Stimulated activated naive CD4-positive, alpha-beta T cell treated with Interleukin-2 at 50 U/mL for 16 hours (primary cell): ENCODE measurements at places on chromosomes 2 and 18.

DNA sequence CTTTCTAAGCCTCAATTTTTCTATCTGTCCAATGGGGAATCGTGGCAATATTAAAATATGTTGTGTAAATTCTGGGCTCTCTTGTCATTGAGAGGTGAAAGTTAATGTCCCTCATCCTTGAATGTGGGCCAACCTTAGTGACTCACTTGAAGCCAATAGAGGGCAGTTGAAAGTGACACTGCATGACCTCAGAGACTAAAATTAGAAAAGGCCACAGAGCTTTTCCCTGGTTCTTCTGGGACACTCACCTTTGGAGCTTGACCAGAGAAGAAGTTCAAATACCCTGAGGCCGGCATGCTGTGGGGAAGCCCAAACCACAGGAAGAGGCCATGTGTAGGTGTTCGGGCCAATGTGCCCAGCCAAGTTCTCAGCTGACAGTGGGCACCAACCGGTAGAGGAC is 24.1 kb upstream of the SIX2 start:
- no peak for DNase-seq

DNA sequence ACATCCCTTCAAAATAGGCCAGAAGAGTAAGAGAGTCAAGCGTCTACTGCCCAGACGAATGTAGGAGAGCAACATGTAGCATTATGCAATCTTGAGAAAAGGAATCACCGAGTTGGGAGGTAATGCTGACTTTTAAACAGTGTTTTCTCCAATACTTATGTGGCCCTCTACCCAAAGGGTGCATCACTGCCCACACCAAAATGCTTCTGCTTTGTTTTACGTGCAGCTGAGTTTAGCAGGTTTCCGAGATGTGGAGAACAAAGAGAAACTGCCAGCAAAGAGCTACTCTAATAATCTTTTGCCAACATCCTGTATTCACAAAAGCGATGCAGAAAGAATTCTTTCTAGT is 63.4 kb upstream of the ZEB2 start:
- DNase-seq, result no peak

DNA sequence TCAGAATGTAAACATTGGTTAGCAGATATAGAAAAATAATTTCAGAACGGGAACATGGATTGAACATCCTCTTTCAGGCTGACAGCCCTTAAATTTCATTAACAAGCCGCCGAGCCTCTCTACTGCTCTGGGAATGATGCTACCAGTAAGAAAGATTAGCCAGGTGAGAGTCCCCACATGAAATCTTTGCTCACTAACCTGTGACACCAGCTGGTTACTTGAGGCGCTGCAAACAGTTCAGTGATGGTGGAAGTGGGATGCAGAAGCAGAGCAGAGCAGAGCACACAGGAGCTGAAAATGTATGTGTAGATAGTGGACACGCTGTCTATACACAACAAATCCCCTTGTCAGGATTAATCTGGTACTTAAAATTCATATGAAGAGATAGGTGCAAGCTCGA is 721.1 kb downstream of the DPP10 start:
- DNase-seq, result no peak

DNA sequence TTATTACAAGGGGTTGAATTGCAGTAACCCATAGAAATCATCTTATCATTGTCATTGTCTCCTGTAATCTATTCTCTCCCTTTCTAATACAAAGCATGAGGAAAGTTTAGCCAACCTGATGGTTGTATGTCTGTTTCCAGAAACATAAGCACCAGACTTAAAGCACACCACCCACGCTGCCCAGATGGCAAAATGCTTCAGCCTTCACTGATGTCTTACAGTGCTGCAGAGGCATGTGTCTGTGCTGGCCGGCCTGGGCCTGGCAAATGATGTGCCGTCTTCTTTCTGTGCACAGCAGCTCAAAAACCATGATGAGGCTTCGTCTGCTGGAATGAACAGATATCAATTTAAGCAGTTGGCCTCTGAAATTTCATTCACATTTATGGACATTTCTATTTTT is 443.0 kb upstream of the RGPD4 start:
- no peak for DNase-seq

DNA sequence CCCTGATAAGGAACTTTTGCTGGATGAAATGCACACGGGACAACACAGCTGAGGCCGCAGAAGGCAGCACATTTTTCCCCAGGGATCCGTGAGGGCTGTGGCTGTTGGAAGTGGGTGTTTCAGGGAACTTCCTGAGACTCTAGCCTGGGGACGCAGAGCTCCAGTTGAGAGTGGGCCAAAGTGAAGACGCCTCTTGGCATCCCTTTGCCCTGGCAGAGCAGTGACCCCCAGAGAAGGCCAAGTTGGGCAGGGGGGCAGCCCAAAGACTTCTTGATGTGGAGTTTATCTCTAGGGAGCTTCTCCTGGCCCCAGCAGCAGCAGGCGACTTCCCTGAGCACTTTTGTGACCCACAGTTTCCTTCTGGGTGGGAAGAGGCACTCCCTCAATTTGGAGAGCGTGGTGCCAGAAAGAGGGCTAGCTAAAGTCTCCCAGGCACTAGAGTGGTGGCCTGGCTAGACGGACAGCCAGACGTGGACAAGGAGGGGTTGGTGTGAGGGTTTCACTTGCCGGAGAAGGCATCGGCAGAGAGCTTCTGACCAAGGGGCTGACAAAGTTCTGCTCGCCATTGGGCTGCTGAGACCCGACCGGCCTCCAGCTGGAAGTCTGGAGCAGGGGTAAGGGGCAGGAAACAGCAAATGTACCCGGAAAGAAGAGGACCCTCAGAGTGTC is 108.8 kb downstream of the ACKR3 start:
- DNase-seq, result no peak

DNA sequence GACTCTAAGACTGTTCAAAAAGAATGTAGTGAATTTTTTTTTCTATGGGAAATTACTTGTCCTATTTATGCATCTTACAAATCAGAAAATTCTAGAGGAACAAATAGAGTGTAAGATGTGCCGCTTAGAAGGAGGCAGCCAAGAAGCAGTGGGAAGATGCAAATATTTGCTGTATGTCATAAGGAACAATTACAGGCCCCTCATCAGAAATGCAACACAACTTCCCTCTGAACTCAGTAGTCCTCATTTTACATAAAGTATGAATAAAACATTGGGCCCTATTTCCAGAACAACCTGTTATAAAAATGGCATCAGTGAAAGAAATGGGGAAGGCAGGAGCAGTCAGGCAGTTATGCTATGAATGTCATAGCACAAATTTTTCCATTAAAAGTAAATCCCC is 50.7 kb upstream of the SCG2 start:
- no peak for DNase-seq

DNA sequence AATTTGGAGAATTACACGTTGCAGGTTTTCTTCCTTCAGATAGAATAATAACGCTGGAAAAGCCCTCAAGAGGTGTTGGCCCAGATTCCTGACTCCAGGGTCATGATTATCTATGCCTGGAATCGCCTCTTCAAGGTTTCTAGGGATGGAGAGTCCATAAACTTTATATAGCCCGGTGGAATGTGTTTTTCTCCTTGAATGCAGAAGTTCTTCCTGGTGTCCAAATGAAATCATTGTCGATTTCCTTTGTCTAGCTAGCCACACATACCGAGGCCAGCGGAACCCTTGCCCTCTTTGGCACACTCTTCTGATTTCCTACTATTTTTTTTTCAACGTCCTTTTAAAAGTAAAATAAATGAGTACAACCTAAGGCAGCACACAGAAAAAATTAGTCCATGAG is 117.8 kb downstream of the PID1 start:
- DNase-seq, result no peak

GRCh38 chr2:189150033-189150432 is 29.5 kb downstream of the COL5A2 start:
- DNase-seq, result no peak

DNA sequence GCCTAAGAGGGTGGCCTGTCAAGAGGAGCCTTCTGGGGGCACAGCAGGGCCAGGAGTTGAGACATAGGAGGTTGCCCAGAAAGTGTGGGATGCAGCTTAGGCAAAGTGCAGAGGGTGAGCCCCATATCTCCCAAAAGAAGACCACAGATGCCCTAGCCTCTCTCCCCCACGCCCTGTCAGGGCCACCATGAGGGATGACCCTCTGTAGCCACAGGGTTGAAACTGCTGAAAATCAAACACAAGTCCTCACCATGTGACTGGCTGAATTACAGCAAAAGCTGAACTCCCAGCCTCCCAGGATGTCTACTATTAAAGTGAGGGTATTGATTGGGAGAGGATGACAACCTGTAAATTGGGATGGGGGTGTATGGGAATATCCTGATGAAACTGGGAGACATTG is 37.4 kb upstream of the ARHGEF4 start:
- no peak for DNase-seq

GRCh38 chr2:159124441-159124911 is 156.0 kb downstream of the TANC1 start:
- no peak for DNase-seq

DNA sequence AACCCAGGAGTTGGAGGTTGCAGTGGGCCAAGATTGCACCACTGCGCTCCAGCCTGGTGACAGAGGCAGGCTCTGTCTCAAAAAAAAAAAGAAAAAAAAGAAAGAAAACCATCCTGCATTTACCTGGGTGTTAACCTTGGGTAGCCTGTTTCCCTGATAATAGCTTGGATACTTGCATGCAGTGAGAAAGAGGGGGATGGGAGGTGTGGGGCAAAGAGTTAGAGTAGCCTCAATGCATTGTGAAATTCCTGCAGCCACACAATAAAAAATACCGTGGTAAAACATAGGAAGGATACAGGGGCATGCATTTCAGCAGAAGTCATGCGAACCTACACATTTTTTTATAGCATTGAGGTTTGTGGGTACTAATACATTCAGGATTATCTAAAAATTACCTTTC is 76.6 kb upstream of the ZNF516 start:
- no peak for DNase-seq

DNA sequence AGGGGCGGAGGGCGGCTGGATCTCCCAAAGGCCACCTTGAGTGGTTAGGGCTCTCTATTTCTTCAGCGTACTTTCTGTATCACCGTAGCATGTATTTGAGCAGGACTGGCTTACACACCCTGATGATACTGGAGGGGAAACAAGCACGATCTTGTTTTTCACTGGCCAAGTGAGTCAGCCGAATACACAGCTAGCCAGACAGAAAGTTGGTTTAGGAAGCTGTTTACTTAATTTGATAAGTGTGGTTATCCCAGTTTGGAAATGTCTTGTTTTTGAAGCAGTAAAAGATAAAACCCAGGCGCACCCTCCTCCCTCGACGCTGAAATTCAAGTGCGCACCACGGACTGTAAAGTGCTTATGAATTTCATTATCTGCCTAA is 582 bp downstream of the RIOK3 start:
- no peak for DNase-seq

GRCh38 chr2:96839293-96839874 is 4.4 kb downstream of the ANKRD23 start:
- peak; percentile 78 for DNase-seq

DNA sequence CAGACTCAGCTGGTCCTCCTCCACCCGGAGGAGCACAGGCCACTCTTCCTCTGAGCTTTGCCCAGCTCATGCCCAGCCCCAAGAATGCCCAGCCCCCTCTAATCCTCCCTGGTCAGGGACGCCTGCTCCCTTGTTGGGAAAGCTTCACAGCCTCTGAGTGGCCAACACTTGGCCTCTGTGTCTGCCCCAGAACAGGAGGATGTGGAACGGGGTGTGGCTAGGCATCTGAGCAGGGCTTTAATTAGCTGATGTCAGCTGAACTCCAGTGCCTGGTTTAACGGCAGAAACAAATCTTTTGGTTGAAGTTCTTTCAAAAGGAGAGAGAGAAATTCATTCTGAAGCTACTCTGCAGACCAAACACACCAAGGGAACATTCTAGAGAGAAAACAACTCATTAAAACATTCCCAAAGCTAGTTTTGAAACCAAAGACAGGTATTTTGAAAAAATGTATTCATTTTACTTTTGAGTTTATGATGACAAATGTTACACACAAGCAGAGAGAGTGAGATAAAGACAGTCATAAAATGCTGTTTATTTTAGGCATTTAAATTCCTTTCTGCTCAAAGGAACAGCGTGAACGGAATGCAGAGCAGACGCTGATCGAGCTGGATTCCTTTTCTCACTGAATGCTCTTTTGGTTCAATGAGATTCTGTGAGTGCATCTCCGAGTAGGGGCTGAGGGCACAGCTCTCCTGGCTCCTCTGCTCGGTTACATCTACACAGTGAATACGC is 63.8 kb downstream of the RTP5 start:
- no peak for DNase-seq

DNA sequence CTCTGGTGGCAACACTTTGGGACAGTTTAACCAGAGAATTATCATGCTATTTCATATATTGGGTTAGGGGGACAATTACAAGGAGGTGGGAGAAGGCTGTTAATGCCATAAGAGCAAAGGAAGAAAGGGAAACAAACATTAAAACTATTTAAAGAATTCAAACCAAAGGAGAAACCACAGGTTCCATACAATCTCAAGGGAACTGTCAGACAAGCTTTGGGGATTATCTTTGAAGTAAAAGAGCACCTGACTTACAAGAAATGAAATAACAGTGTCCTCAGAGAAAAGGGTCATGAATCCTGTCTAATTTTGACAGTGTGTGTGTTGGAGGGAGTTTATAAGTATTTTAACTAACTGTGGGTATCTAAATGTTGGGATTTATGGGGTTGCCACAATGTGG is 44.4 kb downstream of the CERS6 start:
- no peak for DNase-seq

DNA sequence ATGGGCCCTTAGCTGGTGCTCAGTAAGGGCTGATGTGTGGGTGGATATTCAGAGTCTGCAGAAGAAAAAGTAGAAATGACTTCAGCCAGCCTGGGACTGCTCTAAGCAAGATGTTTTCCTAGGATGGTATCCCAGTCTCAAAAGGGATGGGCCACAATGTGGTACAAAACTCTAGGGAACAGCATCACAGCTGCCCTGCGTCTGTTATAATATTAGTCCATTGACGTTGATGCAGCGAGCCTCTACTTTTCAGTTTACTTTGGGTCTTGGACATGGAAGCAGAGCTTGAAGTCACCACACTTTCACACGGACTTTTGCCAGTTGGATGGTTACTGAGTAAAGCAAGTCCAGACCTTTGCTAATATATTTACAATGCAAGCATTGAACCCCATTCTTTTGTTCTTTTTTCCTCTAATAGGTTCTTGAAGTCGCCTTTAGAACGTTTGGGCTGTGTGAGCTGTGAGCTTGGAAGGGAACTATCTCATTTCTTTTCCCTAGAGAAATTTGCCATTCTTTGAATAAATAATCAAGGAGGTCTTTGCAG is 105.7 kb downstream of the RDH14 start:
- DNase-seq, result no peak

GRCh38 chr2:73886357-73886756 is 6.5 kb upstream of the ACTG2 start:
- DNase-seq, result peak; percentile 31

GRCh38 chr2:231052494-231053451 is 3.9 kb upstream of the PSMD1 start:
- peak; percentile 77 for DNase-seq

DNA sequence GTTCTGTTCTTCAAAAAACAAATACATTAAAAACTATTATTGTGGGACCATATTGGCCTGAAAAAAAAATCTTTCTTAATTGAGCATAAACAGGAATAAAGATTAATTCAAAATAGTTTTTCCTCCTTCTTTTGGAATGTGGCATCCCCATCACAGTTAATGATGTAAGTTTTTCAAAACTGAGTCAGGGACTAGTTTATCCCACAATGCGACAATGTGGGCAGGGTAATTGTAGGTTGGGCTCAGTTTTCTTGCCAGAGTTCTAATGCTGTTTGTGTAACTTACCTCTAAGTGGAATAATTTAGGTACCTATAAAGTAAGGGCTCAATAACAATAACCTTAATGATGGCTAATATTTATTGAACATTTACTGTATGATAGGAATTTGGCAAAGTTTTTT is 82.0 kb downstream of the PMS1 start:
- no peak for DNase-seq
